ENCODE measurements at places on chromosomes 12 and 14. TPM values are rescaled to one million over a fixed set of nuclear protein-coding genes. Genes with fewer than 3 reads are reported as not detected.

DNA sequence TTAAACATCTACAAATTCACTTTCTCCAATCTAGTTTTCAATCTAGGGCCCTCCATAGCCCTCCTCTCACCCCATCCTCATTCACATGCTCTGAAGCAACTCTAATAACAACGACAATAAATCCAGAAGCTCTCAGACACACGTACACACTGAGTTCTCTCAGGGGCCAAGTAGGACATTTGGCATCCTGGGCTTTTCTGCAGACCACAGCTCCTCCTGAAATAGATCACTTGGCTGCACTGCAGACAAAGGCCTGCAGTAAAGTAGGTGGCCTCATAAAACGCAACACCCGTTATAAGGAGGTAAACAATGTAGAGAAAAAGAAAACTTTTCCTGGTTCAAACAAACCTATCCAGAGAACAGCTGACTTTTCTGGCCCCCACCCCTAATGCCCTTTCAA lies 111.2 kb downstream of the TMTC1 start:
- no peaks in the 10 kb centered on the region for H3K36me3 ChIP-seq
- no peaks in the 10 kb centered on the region for H3K4me1 ChIP-seq
- H3K27me3 ChIP-seq = no peaks in the 10 kb centered on the region
- H3K4me3 ChIP-seq = no peak overlapping the region

Gene VAMP1
- 48.9 TPM for total RNA-seq

DNA sequence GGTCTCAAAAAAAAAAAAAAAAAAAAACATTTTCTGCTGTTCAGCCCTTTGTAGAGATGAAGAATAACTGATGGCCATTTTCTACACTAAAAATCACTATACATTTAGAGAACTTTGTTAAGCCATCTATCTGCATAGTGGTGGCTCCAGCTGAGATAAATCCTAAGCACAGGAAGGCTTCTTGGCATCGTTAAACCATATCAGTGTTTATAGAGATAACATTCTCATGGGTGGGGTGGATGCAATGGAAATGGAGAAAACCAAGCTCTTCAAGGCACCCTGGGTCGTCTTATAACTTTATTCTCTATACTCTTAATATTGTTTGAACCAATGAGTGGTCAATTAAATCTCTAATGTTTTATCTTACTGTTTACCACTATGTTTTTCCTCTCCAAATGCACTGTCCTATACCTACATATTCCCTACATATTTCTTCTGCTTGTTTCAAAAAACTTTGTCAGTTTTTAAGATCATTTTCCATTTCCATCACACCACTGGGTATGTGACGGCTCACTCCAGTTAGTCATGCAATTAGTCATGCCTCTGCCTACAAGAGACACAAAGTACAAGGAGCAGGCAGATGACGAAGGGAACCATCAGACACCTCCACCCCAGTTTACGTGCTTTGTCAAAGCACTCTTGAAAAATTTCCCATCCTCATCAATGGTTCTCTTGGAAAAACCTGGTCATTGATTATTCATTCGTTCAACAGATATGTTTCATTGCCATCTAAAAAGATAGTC lies 119.3 kb upstream of the OVCH1 start:
- DNase-seq = no peak
- no peaks in the 10 kb centered on the region for H3K27me3 ChIP-seq
- no peak overlapping the region for H3K27ac ChIP-seq
- no peaks in the 10 kb centered on the region for H3K4me1 ChIP-seq

DNA sequence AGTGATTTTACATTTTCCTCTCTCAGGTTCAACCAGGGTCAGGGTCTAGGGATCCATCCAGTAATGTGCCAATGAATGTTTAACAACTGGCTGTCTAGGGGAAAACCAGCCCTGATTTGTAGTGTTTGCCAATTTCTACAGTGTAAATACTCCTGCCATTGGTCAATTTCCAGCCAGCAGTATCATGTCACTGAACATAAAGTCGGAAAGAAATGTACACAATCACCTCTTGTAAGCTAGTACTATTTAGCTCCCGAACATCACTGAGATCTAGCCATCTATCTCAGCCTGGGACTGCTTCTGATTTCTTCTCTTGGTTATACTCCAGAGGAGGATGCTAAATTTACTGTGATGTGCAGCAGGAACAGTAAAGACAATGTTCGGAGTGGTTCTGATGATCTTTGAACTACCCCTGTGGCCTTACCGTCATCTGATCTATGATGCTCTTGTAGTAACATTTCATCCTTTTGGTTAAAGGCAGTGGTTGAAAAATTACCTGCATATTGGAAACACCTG lies 36.7 kb upstream of the EGLN3 start:
- H3K4me1 ChIP-seq = peaks cover 10% of the 10 kb centered on the region
- DNase-seq = no peak
- H3K27me3 ChIP-seq = peaks cover 21% of the 10 kb centered on the region
- no peak overlapping the region for H3K4me3 ChIP-seq
